NCI-H1105 treated with DMSO at 0.1 percent for 48 hours (cell line): ENCODE measurements at places on chromosomes 4 and X.
A peak's percentile ranks its signal among the peaks of the same experiment; 100 is the strongest.

DNA sequence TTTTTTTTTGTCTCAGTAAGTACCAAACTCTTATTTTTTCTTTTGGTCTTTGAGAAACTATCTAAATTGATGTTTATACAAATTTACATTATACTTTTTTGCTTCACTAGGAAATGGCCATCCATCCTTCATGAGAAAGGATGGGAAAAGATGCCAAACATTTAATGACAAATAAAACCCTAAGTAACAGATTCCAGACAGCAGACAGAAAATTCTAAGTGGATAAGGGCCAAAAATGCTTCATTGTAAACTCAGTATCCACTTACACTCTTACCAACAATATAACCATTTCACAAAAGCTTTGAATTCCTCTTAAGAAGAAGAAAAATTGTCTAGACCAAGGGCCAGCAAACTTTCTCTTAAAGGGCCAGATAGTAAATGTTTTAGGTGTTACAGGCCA, 3.5 kb downstream of the GUCY1B1 start:
- DNase-seq: no peak

DNA sequence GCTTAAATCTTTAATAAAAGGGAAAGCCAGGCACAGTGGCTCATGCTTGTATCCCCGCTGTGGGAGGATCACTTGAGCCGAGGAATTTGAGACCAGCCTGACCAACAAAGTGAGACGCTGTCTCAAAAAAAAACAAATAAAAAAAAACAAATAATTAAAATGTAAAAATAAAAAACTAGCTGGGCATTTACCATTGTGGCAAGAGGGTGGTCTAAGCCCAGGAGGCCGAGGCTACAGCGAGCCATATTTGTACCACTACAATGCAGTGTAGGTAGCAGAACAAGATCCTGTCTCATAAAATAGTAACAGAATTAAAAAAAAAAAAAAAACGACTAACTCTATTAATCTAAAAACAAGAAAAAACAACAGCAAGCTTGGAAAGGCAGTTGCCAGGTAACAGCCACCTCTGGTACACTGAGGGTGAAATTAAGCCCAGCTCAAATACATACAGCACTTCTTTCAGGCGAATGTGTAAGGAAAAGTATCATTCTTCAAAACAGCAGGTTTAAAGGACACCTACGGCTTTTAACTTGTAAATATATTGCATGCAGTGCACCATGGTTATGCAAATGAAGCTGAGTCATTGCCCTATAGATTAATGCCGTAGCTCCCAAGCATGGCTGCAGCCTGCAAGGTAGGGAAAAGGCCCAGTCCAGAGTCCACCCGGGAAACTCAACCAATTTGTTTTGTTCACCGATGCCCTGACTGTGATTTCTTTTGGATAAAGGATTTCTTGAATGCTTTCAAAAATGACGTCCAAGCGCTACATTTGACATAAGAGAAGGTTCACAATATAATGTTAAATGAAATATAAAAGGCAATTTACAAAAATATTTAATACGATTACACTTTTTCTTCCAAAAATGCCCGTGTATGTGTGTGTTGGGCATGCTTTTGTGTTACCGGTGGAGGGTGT, 14.5 kb upstream of the TXLNG start:
- no peak for DNase-seq

- DNase-seq: peak; percentile 89
Observed at GRCh38 chrX:153609917-153610835, 11.2 kb upstream of the CCNQ start.

GRCh38 chr4:79934660-79935059, 138.4 kb downstream of the ANTXR2 start:
- no peak for DNase-seq

DNA sequence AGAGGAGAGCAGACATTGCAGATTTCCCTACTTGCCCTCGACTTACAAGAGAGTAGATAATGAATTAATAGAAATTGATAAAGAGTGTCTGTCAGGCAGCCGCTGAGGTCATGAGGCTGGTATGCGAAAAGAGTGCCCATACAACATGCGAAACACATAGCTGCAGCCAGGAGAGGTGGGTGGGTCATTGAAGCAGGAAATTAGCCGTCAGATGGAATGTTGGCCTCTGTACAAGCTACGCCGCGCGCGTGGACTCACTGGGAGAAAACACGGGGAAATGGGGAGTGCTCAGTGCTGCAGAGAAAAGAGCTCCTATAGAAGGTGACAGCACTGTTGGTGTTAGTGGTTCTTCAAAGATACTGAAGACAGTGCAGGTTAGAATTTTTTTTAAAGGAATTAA, 125.1 kb downstream of the RAPGEF2 start:
- no peak for DNase-seq

DNA sequence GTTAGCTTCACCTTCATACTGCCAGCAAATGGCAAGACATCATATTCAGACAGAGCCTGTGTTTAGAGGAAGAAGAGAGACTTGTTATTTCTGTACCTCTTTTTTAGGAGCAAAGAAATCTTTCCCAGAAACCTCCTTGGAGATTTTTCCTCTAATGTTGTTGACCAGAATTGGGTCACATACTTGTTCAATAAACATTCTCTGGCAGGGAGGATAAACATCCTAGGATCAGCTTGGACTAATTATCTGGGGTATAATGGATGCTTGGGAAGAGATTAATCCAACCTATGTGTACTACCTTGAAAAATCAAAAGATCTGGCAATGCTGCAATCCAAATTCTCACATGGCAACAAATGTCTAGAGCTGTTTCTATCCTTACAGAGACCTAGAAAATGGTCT, 8.4 kb upstream of the PRSS12 start:
- no peak for DNase-seq

GRCh38 chr4:73450398-73451004, 14.5 kb downstream of the AFP start:
- peak; percentile 73 for DNase-seq

GRCh38 chrX:69236641-69237040, 71.4 kb upstream of the PJA1 start:
- DNase-seq: no peak

GRCh38 chr4:184163813-184164212, 53.9 kb downstream of the ENPP6 start:
- DNase-seq: peak; percentile 20

DNA sequence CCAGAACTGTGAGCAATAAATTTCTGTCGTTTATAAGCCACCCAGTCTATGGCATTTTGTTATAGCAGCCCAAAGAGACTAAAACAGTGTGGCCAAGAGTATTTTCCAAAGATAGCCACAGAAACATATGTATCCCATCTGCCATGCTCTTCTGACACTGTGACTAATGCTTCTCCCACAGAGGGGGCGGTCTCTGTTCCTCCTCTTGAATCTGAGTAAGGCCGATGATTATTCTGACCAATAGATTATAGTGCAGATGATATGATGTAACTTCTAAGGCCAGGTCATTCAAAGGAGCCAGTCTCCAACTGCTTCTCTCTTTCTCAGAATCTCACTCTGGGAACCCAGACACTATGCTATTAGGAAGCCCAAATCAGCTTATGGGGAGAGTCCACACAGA, 570.7 kb downstream of the BCOR start:
- DNase-seq: no peak

- DNase-seq: no peak
Observed at GRCh38 chrX:114073926-114074325, 510.0 kb upstream of the HTR2C start.

DNA sequence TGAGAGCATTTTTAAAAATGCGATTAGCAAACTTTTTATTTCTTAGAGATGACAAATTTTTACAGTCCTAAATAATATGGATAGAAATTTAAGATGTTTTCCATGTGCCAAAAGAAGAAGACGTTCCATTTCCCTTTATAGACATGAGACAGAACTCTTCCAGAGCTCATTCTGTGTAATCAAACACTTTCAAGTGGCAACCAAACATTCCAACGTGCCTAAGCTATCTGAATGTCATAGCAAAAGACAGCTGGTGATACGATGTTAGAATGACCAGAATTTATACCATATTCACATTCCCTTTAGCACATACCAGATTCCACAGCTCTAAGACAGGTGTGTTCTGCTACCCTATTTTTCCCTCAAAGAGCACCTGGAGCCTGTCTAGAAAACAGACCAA, 133.2 kb downstream of the ENOX2 start:
- DNase-seq: no peak

DNA sequence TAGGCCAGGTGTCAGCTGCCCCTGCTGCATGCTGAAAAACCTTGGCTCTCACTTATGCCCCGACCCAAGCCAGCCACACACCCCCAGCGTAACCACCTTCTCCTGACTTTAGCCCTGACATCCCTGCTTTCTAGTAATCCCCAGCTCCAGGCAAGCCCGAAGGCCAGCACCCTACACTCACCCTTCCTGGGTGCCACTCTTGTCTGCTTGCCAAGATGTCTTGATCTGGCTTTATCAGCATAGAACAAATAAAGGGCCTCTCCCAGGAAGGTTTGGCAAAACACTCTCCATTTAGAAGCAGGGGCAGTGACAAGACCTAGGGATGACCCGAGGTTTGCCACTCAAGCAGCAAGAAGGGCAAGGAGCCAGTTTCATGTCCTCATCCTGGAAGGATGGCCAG, 6.8 kb upstream of the MAP9 start:
- DNase-seq: no peak

DNA sequence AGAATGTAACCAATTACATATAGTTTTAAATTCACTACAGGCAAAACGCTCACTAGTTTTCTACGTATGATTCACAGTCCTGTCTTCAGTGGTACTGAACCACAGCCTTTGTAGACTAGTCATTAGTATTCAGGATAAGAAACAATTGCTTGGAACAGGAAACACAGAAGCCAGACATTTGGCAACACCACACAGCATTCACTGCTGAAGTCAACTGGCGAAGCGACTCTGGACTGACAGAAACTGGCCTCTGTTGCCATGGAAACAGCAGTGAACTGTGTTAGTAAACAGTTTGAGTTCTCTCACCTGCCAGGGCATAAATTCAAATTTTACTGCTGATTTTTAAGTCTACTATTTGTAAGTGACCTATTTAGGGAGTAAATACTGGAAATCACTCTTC, 57.6 kb downstream of the MAPK10 start:
- DNase-seq: peak; percentile 86

- no peak for DNase-seq
Observed at GRCh38 chrX:46967547-46967946, 55.3 kb downstream of the JADE3 start.

DNA sequence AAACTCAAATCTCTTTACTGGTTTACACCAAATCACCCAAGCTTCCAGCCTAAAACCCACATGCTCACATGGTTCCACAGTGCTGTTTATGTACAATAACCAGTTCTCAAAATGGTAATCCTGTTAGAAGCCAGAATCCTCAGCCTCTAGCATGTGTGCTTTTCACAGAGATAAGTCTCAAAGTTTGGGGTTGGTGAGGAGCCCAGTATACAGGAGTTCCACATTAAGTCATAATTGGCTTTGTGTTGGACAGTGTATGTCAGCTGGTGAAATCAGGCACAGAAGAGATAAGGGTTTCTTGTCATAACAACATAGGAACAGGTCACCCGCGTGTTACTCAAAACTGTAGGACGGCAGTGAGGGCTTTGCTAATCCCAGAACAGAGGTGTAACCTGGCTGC, at the start of gene TRIML1:
Gene TRIML1 (plus strand): TSS at position 301 of the 400 bp plus-strand sequence. CDS start 118 bp downstream, outside the sequence.
- no peak for DNase-seq

DNA sequence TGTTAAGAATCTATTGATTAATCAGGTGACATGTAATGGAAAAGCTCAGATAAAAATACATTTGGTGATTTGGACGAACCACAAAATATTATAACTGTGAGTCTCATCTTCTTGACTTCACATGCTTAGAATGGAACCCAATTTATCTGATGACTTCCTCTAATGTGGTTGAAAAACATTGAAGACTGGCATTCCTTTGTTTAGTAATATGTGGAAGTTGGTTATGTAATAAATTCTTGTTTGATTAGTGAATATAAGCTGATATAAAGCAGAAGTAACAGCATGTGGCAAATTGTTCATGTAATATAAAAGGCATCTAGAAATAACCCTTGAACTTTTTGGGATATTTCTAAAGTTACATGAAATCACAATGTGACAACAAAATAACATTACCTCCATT, 9.7 kb downstream of the GIMD1 start:
- DNase-seq: no peak

DNA sequence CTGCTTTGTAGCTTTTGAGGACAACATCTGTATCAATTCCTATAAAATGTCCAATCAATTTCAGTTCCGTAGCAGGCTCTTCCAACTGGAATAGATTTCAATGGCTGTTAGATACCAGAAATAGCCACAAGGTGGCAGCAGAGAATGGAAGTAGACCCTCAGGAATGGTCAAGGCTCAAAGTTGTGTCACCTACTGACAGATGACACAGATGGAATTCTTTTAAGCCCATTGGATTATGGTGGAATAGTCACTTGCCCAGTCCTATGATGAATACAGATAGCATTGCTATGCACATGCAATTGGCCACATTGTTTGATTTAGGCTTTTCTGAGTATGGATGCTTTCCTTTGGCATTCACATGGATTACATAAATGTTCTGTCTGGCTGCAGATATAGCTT, 130.4 kb upstream of the RADX start:
- DNase-seq: peak; percentile 47

GRCh38 chr4:47669946-47670345, 167.9 kb downstream of the CORIN start:
- DNase-seq: no peak

DNA sequence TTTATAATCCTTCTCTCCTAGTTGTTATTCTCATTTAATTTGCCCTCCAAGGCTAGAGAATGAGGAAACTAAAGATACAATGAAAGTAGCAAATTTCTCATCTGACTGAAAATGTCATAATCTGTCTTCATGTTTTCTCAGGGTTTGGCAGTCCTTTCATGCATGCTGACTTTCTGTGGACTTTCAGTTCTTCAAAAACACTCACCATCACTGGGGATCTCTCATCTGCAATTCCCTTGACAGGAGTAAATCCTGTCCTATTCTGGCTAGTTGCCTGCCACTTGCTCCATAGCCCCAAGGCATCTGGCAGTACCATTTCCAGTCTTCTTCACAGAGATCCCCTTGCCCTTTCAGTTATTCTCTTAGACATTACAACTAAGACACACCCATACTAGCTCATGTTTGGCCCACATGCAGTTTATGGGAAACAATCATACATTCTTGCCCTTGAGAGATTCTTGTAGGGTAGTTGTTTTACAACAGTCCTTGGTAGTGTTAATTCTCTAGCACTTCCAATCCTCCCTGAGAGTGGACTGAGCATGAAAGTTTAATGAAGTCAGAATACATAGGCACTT, 449.7 kb upstream of the KLHL4 start:
- no peak for DNase-seq

GRCh38 chr4:2177443-2178093, 64.4 kb downstream of the HAUS3 start:
- no peak for DNase-seq

GRCh38 chr4:21947791-21948346, 703 bp downstream of the KCNIP4 start:
- no peak for DNase-seq
